ENCODE measurements at places on chromosomes 4 and X. TPM values are rescaled to one million over a fixed set of nuclear protein-coding genes. Genes with fewer than 3 reads are reported as not detected.

TLR2 gene
- total RNA-seq = under 0.01 TPM

NAA11 gene
- total RNA-seq = 0.06 TPM

PPP4R3C gene
- total RNA-seq = not detected

STATH gene
- total RNA-seq = not detected

NLGN4X gene
- 2.0 TPM for total RNA-seq

OPRPN gene
- total RNA-seq = not detected

ADGRG2 gene
- total RNA-seq = not detected

MAOA gene
- total RNA-seq = 21.4 TPM

ARMCX4 gene
- 3.7 TPM for total RNA-seq

NXF2 gene
- not detected for total RNA-seq

GIMD1 gene
- not detected for total RNA-seq

SCD5 gene
- total RNA-seq = 5.0 TPM

HOPX gene
- total RNA-seq = 0.68 TPM

SAGE1 gene
- not detected for total RNA-seq

Data from aortic smooth muscle cell (primary cell).